ENCODE measurements at places on chromosomes 5 and 9.
A peak's percentile ranks its signal among the peaks of the same experiment; 100 is the strongest.

GRCh38 chr5:153237671-153238332 is 252.7 kb upstream of the GRIA1 start:
- no peak for DNase-seq

- no peak for DNase-seq
These were observed 7.5 kb downstream of the ADAMTS6 start for GRCh38 chr5:65474130-65474711.

GRCh38 chr5:77280036-77280435 is 69.6 kb downstream of the PDE8B start:
- DNase-seq: no peak

DNA sequence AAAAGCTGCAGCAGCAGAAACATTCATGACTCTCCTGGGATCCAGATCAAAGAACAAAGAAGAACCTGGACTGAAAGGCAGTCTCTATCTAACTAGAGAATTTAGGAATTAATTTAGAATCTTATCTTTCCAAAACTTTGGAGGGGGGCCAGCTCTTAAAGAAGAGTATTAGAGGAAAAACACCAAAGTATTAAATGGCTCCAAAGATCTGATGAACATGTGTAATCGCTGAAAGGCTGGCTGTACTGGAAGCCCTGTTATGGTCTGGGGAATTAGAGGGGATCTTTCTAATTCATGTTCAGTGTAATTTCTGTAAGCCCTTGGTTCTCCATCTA is 316.8 kb downstream of the CWC27 start:
- DNase-seq: no peak

DNA sequence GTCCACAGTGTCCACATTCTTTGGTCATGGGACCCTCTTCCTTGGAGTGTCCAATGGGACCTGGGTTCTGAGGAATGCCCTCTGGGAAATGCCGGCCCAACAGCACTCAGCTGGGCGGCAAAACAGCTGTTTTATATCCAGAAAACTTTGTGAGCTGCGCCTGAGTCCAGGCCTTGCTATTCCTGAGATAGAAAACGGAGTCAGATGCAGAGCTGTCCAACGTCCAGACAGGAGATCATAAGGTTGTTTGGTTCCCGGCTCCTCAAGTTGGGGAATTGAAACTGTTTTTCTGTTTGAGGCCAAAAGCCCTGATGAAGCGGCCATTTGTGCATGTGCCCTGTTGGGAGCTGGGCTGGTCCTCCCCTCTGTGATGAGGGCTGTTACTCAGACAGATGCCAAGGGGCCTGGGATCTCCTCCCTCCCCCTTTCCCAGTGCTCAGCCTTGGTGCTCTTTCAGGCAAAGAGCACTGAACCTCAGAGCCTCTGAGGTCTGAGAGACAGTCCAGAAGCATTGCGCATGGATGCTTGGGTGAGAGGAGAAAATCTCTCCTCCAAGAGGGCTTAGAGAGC is 66.6 kb upstream of the GARNL3 start:
- DNase-seq: no peak

GRCh38 chr9:88773627-88774244 is 217.5 kb upstream of the S1PR3 start:
- DNase-seq: no peak

- no peak for DNase-seq
These were observed 65.6 kb upstream of the CKMT2 start for GRCh38 chr5:81167544-81167943.

DNA sequence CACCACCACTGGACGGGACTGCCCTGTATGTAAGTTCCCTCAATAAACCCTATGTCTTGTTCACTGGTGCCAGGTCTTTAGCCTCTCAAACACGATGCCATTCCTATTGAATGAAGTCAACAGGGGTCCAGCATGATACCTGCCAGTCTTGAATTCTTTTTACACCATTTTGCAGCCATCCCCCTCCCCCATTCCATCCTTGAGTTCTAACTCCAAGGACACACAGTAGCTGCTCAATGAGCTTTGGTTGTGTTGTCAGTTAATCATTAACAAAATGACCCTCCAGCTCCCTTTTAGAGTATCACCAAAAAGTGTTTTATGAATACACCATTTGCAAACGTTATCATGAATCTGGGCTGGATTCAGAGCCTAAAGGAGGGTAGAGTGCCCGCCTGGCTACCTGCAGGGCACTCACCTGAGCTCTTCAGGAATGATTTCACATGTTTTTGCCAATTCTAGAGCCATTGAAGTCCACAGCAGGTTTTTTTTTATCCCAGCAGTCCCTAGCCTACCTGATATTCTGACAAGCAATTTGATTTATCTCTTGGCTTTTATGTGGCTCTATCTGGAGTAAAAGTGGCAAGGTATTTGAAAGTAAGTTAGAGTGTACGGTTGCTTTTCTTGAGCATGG is 271.8 kb downstream of the SMARCA2 start:
- no peak for DNase-seq

DNA sequence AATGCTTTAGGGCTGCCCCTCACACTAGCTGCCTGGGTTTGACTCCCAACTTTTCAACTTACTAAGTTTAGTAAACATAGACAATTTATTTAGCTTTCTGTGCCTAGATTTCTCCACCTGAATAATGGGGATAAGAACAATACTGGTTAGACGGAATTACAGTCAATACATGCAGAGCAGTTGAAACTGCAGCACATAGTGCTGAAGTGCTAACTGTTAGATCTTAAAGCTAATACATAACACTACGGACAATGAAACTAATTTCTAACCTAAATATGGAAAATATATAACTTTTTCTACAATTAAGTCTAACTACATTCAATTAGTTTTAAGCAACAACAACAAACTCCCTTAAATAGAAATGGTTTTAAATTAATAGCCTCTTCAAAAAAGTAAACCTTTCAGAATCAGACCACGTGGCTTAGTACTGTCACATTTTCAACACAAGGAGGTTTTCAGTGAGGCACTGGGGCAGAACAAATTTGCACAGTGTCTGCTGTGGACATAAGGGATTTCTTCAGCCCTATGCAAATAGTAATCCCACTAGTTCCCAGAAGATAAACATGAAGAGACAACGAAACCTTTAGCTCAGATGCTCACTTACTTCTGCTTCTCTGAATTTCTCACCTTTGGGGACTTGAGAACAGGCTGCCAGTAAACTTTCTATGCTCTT is 293.4 kb downstream of the EDIL3 start:
- DNase-seq: no peak

DNA sequence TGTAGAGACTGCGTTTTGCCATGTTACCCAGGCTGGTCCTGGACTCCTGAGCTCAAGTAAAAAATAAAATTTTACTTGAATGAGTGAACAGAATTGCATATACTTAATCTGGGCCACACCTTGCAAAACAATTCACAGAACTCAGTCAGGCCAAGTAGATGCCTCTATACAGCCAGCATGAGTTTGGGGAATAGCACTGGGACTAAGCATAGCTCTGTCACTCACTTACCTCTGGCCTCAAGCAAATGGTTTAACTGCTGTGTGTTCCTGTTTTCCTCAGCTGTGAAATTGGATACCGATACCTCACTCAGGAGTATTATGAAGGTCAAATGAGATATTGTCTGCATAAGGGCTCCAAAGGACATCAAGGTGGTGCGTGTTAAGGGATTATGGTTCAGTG is 10.9 kb upstream of the FRMPD1 start:
- DNase-seq: no peak

DNA sequence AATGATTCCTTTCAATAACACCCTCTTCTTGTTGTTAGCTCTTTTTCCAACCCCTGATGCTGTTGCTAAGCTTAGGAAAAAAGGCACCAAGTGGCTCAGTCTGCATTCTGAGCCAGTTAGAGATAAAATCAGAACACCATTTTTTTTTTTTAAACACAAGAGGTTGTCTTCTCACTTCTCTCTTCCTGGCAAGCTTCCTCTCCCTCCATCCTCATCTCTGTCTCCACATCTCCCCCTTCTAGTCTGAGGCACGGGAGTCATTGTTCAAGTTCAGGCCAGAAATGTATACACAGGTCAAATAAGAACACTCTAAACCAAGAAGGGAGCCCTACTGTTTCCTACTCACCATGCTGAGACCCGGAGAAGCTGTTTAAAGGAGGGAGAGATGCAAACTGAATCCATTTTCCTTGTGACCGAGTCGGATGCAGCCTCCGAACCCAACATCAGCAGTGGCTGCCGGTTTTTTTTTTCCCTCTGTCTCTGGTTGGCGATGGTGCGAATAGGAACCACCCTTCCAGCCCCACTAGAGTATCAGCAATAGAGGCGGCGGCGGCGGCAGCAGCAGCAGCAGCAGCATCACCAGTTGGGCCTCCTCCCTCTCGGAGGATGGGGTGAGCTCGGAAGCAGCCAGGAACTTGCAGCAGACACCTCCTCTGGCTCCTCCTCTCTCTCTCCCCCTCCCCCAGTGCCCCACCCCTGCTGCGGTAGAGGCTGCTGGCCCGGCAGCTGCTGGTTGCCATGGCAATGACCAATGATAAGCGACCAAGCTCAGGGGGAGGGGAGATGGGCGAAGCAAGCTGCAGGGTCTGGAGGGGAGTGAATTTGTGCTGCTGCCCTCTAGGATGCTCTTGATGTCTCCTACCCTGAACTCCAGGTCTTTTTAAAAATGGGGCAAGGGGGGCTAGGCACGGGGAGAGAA is at the start of gene JAKMIP2:
JAKMIP2 (minus strand) TSS at position 619 of the 919 bp plus-strand sequence. CDS start 110,922 bp downstream, outside the sequence.
- DNase-seq: peak; percentile 91

GRCh38 chr5:171984748-171985419 is 21.6 kb downstream of the FBXW11 start:
- DNase-seq: no peak

GRCh38 chr9:36128349-36128748 is 8.2 kb upstream of the GLIPR2 start:
- DNase-seq: no peak

DNA sequence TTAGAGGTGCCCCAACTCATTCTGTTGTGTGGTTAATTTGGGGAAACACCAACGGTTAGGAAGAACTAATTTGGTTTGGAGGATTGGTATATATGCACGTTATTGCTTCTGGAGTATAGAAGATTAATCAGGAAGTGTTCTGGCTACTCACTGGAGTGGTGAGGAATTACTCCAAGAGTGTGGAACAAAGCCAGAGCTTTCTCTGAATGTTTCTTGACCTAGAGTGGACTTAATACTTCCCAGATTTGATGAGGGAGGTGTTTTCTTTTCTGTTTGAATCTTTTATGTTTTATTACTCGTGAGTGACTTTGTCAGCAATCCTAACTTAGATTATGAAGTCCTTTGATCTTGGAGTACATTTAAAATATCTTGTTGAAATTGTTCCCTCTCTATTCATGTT is 163.7 kb downstream of the MAN2A1 start:
- DNase-seq: no peak

DNA sequence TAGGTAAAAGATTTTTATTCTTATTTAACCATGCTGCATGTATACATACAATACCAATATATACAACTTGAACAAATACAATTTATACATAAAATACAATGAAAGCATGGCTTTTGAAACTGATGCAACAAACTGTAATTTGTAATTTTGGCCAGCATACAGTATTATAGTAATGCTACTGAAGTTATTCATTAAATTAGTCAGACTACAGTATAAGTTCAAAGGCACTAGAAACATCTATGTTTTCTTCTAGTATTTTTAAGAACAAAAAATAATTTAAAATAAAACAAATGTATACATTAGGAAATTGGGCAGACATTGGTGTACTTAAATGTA is 18.8 kb downstream of the IL4 start:
- DNase-seq: no peak

GRCh38 chr9:122008559-122008958 is 84.5 kb downstream of the TTLL11 start:
- DNase-seq: no peak

DNA sequence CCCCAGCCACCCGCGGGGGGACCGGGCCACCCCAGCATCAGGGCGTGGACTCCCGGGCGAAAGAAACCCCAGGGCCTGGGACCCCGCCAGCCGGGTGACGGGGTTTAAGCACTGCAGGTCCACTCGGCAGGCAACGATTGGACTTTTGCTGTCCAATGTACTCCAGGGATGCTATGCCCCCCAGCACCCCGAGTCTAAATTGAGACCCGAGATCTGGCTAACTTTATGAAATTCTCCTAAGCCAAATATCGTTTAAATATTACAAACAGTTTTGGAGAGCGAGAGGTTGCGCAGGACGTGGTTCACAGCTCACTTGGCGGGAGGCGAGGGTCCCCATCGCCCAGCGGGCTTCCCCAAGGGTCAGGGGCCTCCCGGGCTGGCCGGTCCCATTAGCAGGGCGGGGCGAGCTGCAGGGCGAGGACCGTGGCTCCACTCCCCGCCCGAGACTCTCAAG is 384 bp upstream of the MRPS2 start:
- DNase-seq: no peak

- no peak for DNase-seq
These were observed 1.2 kb upstream of the GRK6 start for GRCh38 chr5:177425196-177425800.

GRCh38 chr5:80990971-80991370 is 30.8 kb downstream of the RASGRF2 start:
- no peak for DNase-seq

GRCh38 chr5:78243639-78244038 is 50.9 kb downstream of the AP3B1 start:
- DNase-seq: no peak

GRCh38 chr5:57207681-57208080 is 33.8 kb downstream of the GPBP1 start:
- no peak for DNase-seq

Measured in NCI-H187 treated with DMSO at 0.1 percent for 48 hours (cell line).